ENCODE measurements at places on chromosomes 1 and 21.

DNA sequence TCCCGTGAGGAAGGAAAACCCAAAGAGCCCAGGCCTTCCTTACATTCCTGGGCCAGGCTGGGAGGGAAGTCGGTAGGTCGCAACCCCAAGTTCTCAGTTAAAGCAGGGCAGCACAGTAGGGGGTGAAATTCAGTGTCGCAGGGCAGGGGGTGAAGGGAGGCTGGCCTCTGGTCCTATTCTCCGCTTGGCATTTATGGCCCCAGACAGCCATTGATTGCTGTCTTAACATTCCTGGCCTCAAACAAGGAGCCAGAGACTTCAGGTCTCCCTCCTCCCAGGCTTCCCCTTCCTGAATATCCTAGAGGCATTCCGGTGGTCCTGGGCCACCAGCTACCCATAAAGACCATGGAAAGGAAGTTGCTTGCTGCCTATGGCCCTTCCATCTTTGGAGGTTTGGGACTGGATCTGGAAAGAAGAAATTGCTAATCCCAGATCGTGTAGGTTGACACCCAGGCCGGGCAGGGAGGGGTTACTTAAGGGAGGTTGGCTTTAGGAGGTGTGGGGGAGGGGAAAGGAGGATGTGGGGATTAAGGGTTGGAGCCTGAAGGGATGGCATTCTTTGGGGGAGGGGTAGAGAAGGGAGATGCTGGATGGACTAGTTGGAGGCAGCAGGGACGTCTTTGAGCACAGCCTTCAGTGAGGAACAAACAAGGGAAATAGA, 1.7 kb downstream of the LIN28A start:
- no peak for DNase-seq

- DNase-seq = no peak
Measured at GRCh38 chr1:164754088-164754600, 195.2 kb downstream of the PBX1 start.

GRCh38 chr21:25862112-25862511, 127.3 kb downstream of the GABPA start:
- no peak for DNase-seq

DNA sequence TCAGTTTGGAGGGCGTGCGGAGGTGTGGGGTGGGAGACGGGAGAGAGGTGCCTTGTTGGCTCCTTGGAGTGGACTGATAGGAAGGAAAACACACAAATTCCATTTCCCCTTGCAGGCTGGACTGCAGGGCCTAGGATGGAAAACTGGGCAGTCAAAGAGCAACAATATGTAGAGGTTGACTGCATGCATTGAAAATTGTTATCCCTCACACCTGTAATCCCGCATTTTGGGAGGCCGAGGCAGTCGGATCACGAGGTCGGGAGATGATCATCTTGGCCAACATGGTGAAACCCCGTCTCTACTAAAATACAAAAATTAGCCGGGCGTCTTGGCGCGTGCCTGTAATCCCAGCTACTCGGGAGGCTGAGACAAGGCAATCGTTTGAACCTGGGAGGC, 128.2 kb downstream of the PPIAL4G start:
- no peak for DNase-seq

- no peak for DNase-seq
Measured at GRCh38 chr1:201460814-201461644, 8.0 kb downstream of the PHLDA3 start.

GRCh38 chr1:14486401-14487201, 111.9 kb upstream of the KAZN start:
- DNase-seq = no peak

- DNase-seq = no peak
Measured at GRCh38 chr1:20964540-20965484, 177.7 kb upstream of the HP1BP3 start.

- DNase-seq = no peak
Measured at GRCh38 chr1:24105368-24106160, 6.4 kb downstream of the MYOM3 start.

DNA sequence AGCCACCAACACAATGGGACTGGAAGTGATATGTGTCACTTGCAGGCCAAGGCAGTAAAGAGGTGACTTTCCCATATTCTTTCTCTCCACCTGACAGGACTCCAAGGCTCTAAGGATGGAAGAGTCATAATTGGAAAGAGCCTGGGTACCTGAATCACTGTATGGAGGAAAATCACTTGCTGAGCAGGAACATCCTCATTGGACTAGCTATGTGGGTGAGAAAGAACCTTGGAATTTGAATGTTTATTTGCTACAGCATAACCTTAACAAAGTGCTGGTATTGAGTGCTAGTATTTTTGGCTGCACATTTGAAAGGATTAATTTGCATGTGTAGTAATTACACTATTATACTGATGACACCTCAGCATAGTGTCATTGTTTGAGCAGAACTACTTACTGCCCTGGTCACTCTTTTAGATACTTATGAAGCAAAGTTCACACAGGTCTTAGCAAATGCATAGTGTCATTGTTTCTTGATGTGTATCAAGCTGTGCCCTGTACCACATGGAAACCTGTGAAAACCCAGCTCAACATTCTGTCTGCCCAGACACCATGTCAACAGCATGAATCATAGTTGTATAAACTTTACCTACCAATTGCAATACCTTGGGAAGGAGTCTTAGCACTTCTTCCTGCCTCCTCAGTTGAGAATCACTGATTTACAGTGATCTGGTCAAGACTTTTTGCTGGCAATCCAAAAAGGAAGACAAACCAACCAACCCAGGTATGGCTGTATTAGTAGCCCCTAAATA, 5.1 kb upstream of the S100A10 start:
- no peak for DNase-seq

DNA sequence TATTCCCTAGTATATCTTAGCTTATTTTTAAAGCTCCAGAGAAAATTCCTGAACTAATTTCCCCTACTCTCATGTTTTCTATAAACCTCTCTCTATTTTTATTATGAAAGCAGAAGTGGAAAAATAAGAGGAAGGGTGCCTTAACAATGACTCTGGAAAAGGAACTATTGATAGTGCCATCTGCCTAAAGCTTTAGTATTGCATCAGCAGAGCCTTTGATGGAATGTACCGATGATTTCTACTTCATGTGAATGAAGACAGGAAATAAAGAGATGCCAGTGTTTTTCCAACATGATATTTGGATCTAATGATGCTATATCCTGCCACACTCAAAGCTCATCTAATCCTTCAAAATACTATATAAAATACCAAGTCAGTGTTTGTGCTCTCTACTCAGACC, 35.1 kb downstream of the TNFSF18 start:
- no peak for DNase-seq

DNA sequence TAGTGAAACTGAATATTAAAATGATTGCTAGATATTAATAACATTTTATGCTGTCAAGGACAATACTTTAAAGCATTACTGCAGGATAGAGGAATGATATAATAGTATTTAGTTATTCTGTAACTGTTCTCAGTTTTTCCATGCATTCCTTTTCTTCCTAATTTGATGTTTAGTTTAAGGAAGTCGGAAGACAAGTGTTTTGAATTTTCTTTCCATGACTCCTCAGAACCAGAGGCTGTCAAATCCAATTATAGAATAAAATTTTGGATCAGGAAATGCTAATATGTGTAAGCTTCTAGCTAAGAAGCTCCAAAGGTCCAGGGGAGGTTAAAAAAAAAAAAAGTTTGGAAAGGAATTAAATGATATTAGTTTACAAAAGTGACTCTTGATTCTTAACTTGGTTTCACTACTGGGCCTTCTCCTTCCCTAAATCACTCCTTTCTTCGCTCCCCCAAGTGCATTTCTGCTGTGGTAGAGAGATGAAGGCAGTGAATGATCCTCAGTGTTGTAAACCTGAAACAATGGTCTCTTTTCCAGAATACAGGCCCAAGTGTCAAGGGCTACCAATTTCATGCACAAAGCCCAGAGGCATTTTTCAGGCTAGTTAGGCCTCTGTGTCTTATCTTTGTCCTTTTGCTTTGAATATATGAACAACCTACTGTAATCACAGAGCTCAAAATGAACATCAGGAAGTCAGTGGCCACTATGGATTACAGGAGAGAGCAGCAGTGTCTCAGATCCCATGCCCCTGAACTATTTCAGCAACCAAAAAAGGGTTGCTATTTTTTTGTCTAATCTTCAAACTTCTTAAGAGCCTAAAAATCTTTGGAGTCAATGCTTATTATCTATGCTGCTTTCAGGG, 6.2 kb downstream of the ADSS2 start:
- no peak for DNase-seq

DNA sequence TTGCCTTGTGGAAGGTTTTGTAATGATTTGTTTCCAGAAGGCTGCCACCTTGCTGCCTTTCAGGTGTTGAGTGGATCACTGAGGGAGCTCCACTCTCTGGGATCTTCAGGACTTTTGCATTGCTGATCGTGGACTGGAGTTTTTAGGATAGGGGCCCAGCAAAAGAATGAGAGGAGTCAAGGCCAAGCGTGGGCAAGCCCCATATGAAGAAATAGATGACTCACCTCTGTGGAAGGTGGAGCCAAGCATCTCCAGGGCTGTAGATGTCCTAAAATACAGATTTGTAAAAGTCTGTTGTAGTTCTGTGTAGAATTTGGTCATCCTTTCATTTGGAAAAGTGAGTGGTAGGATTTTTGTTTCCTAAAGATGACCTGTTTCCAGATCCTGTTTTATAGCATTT, 67.0 kb downstream of the ST3GAL3 start:
- DNase-seq = no peak

- DNase-seq = no peak
Measured at GRCh38 chr1:167301355-167301754, 80.7 kb downstream of the POU2F1 start.

DNA sequence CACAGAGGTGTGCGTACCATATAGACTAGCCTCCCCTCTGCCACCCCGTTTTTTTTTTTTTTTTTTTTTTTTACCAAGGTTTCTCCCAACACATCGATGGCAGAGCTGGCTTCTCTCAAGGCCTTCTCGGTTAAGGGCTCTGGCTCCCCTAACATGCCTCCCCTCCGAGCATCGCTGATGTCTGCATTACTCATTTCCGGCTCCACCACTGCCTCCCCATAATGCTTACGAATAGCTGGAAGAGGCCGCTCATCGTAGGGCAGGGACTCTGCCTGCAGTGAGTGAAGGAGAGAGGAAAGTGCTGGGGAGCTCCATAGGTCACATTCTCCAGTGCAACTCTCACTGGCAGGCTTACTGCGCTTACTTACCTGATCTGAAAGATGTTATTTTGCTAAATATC, 20.6 kb downstream of the CEP104 start:
- DNase-seq = no peak
